ENCODE measurements at places on chromosomes 5 and 9. TPM values are rescaled to one million over a fixed set of nuclear protein-coding genes. Genes with fewer than 3 reads are reported as not detected.

DNA sequence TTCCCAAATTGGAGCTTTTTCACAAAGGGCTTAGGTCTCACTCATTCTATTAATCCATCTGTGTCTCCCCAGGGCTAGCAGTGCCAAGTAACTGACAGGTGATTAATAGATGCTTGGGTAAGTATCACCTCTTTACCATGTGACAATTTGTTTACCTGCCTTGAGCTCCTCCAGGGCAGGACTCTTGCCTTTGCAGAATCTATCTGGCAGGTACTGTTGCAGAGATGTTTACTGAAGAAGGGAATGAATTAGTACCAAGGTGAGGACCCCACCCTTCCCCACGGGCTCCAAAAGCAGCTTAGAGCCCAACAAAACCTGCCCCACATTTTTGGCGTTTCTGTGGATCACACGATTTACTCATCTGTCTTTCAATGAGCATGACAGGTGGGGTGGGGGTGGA is 698 bp upstream of the TGFBI start:
- peak; percentile 18 for DNase-seq

GRCh38 chr9:134601764-134602163 is 39.8 kb upstream of the COL5A1 start:
- no peak for DNase-seq

- DNase-seq: no peak
These were observed 185.4 kb downstream of the PJA2 start for GRCh38 chr5:109224276-109224882.

Gene IFNA21
- total RNA-seq: not detected

Data from right cardiac atrium (tissue), 5 donors.